GM06990 (cell line): ENCODE measurements at places on chromosomes 2 and 18.

GRCh38 chr2:69097891-69098655 lies 85.1 kb downstream of the ANTXR1 start:
- DNase-seq, result no peak

GRCh38 chr18:39555496-39555895 lies 1989.9 kb upstream of the CELF4 start:
- no peak for DNase-seq

DNA sequence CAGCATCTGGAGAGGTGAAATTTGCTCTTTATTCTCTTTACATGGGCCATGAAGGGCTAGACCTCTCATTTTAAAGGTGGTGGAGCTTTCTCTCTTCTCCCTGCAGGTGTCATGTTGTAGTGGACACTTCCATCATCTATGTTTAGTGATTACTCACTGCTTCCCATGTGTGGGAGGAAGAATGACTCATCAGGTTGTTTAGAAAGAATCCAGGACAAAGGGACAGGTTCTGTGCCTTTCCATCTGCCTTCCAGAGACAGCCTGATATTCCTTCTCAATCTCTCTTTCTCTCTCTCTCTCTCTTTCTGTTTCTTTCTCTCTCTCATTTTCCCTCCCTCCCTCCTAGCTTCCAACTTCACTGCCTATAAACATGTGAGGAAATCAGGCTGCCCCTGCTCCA lies 38.7 kb downstream of the SCG2 start:
- no peak for DNase-seq

- no peak for DNase-seq
These were observed 26.2 kb downstream of the TRAF3IP1 start for GRCh38 chr2:238346544-238346943.

- no peak for DNase-seq
These were observed 3.2 kb downstream of the TRAK2 start for GRCh38 chr2:201448061-201448460.

- no peak for DNase-seq
These were observed 43.8 kb downstream of the APOB start for GRCh38 chr2:20999906-21000645.

DNA sequence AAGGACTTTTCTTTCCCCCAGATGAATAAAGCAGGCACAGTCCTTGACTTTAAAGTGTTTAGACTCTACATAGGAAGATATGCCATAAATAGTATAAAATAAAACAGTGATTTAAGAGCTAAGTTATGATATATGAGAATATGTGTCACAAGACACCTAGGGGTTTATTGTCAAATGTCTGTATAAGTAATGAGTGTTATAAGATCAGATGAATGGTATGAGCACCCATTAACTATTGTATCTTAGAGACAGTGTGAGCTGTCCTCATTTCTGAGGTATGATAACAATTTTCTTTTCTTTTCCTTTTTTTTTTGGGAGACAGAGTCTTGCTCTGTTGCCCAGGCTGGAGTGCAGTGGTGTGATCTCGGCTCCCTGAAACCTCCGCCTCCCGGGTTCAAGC lies 365.3 kb downstream of the RND3 start:
- no peak for DNase-seq

DNA sequence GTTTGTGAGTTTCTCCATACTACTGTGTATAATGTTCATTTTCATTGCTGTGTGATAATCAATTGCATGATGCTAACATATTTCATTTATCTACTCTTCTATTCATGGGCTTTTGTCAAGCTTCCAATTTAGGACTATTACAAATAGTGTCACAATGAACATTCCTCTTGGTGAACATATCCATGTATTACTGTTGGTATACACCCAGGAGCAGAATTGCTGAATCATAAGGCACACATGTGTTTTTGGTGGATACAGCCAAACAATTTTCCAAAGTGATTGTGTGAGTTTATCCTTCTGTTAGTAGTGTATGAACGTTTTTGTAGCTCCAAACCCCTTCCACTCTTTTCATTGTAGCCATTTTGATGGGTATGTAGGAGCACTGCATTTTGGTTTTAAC lies 101.6 kb upstream of the COPS8 start:
- DNase-seq, result no peak

DNA sequence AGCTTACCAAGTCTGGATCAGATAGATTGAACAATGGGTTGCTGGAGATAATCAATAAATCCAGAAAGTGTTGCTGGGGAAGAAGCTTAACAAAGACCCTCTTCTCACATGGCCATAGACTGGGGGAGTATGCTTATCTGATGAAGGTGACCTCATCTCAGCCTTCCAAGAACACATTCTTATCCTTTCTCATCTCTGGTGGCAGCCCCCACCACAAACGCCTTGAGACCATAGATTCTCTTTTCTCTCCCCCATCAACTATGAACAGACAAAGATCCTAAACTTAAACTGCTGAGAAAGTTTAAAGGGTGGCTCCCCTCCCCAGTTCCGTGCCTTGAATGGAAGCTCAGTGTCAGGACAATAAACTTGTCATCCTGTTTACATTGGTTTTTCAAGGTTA lies 428.7 kb upstream of the TRIB2 start:
- DNase-seq, result no peak

GRCh38 chr2:6196449-6196848 lies 504.3 kb downstream of the SOX11 start:
- no peak for DNase-seq

- DNase-seq, result peak; percentile 44
These were observed 2.5 kb upstream of the RAD51AP2 start for GRCh38 chr2:17520761-17521160.

- DNase-seq, result no peak
These were observed 72.8 kb upstream of the YPEL5 start for GRCh38 chr2:30074023-30074422.

GRCh38 chr2:81523344-81523743 lies 1218.8 kb upstream of the LRRTM1 start:
- DNase-seq, result no peak

GRCh38 chr2:200860092-200860795 lies 4.2 kb downstream of the CLK1 start:
- DNase-seq, result no peak

DNA sequence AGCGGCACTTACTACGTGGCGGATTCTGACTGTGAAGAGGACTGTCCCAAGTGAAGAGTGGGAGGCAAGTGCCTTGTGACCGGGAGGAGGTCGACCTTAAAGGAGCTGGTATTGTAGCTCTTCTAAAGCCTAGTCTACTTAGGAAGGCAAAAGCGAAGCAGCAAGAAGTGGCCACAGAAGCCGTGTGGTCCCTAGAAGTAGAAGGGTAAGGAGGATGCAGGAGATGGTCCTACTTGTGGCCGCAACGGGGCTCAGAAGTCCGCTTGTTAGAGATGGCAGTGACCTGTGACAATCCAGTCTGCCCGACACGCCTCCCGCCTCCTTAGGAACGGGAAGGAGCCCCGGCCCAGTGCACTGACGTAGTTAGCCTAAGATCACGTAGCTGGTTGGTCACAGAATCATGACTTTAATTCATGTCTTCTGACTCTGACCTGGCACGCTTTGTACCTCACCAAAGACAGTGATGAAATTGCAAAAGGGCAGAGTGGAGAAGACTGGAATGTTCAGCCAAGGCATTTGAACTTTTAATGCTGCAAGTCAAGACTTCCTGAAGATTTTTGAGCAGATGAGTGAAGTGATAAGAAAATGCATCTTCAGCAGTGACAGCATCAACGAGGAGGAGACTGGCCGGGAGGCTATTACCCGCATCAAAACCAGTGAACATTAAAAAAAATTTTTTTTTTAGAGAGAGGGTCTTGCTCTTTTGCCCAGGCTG lies 749 bp upstream of the EIF2AK3 start:
- peak; percentile 85 for DNase-seq

DNA sequence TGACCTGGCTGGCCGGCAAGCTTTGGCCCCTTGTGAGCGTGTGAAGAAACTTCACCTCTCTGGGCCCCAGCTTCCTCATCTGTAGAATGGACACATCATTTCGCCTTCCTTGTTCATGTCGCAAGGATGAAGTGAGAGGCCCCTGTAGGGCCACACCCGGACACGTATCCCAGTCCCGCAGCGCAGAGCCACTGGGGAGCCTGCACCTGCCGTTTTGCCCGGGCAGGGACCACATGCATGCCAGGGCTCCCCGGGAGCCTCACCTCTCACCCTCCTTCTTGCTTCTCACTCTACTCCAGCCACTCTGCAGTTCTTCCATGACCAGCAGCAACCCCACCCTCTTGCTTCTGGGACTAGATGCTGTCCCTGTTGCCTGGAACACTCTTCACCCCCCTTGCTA lies 77.5 kb downstream of the FAM168B start:
- no peak for DNase-seq

DNA sequence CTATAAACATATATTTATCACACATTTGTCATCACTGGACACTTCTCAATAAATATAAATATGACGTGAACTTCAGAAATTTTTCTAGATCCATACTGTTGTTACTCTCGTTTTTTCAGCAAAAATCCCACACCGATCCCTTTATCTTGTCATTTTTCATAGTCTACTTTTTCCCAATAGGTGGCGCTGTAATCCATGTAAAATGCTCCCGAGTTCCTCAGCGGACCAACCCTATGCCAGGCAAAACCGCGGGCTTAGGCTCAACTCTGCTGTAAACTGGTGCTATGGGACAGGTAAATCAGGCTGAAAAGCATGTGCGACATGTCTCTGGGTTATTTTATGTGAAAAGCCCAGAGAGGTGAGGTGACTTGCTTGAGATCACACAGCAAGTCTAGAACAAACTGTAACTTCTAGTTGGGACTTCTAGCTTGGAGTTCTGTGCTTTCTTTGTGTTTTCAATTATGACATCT lies 104.0 kb downstream of the COBLL1 start:
- peak; percentile 13 for DNase-seq

DNA sequence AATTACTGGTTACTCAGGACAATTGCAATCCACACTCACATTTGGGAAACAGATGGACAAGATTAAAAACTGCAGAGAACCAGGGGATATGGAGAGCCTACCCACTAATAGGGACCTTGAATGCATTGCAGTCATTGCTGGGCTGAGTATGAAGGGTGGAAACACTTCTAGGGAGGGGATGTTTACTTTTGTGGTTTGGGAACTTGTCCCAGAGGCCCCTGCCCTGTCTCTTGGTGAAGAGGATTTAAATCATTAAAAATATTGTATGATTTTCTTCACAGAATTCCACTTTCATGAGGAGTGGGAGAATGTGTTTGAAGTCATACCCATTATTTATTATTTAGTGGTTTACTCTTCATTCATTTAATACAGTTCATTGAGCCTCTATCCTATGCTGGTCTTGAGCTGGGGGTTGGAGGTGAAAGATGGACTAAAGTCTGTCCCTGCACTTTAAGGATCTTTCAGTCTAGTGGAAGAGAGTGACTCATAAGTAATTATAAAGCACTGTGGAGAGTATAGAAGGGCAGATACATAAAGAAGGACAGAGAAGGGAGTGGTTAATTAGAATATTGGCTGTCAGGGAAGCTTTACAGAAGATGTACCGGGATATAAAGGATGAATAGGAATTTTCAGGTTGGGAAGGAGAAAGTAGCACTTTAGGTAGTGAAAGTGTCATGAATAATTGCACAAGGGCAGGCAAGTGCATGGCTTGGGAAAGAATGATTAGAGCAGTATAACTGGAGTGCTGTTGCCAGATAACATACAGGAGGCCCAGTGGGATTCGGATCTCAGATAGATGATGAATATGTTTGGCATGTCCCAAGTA lies 313.4 kb downstream of the LPIN1 start:
- no peak for DNase-seq

DNA sequence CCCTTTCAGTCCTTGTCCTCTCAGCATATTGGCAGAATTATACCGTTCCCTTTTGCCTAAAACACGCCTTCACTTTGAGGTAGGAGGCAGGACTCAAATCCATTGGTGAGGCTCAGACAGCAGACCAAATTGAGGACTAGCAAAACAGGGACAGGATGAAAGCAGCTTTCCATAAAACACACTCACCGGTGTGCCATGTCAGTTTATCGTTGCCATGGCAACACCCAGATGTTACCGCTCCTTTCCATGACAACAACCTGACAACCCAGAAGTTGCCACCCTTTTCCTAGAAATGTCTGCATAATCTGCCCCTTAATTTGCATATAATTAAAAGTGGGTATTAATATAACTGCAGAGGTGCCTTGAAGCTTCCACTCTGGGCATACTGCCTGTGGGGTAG lies 730.4 kb downstream of the METTL4 start:
- no peak for DNase-seq

- DNase-seq, result no peak
These were observed 219.9 kb downstream of the SH3RF3 start for GRCh38 chr2:109348671-109349502.

- DNase-seq, result peak; percentile 68
These were observed 494 bp downstream of the ANKZF1 start for GRCh38 chr2:219230059-219230540.

- DNase-seq, result no peak
These were observed 150.9 kb downstream of the COL6A3 start for GRCh38 chr2:237262838-237263771.

- no peak for DNase-seq
These were observed 75.1 kb upstream of the PARD3B start for GRCh38 chr2:204470178-204470620.

DNA sequence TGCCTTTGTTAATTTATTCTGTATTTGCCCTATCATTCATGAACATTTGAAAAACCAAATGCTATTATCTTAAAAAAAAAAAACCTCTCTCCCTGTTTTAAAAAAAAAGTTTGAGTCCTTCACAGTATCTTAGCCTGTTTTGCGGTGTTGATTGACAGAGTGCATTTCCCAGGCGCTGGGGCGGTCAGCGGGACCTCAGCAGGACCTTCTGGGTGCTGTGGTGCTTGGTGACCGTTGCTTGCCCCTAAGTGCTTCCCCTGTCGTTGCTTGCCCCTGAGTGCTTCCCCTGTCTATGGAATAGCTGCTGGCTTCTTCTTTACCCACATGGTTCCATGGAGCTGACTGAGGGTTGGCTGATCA lies 12.1 kb downstream of the ATP6V1C2 start:
- no peak for DNase-seq

DNA sequence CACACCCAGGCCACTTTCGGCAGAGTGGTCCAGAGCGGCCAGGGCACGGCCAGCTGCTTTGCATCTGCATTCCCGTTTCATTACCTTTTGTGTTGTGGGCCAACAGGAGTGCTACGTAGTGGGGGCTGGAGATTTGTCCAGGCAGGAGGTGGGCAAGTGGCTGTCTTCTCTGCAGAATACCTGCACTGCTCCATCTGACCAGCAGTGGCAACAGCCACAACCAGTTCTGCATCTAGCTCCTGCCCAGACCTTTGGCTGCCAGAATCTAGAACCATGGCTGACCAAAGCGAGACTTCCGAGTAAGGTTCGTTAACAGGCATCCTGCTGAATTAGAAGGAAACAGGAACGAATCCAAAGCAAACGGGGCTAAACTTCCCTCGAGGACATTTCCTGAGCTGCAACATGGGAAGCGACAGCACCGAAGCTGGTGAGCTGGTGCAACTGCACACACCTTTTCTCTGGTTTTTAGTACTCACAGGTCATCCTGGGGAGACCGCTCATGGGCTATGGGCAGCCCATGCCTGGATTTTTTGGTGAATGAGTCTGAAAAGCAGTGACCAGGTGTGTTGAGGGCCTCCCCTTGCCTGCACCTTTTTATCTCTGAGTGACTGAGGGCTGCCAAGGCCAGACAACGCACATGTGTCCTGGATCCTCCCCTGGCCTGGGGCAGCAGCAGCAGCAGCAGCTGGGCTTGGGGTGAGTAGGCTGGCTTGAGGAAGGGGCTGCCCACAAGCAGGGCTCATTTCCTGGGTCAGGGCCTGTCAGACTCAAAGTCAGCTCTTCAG lies 10.5 kb downstream of the GDF7 start:
- no peak for DNase-seq
